ENCODE measurements at places on chromosomes 2 and 18. TPM values are rescaled to one million over a fixed set of nuclear protein-coding genes. Genes with fewer than 3 reads are reported as not detected.

The ADGRF3 gene
- not detected for total RNA-seq

DNA sequence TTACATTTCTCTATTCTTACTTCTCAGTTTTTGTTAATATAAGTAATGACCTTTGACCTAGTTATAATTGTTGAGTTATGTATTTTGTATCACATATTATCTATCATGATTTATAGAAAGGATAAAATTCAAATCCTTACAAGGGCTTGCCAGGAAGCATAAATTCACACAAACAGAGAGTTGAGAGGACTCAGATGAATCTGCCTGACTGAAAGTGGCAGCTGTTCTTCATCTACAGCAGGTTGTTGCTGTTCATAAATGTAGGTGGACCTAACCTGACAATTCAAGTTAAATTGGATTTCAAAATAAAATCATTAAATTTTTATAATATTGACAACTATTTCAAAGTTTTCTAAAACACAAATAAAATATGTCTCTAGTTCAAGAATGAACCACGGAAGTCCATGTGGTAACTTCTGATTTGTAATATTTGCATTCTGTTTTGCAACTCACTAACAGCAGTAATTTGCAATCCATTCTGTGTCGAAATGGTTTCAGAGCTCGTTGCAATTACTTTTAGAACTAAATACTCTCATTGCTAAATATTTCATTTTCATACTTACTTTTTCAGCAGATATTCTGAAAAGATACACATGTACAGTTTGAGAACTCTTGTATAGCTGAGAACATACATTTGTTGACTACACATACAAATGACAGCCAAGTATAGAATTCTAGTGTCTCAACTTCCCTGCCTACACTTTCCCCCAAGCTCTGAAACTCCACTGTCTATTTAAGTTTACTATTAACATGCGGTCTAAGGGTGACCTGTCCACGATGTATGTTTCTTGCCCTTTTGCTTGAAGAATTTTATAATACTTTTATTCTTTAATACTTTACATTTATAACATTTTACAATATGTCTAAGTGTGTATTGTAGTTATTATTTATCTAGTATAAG lies 25.7 kb downstream of the SCN7A start:
- DNase-seq: no peak

The SERPINB3 gene
- not detected for total RNA-seq

The MARCHF4 gene
- total RNA-seq: not detected

The FLACC1 gene
- 3.8 TPM for total RNA-seq

DNA sequence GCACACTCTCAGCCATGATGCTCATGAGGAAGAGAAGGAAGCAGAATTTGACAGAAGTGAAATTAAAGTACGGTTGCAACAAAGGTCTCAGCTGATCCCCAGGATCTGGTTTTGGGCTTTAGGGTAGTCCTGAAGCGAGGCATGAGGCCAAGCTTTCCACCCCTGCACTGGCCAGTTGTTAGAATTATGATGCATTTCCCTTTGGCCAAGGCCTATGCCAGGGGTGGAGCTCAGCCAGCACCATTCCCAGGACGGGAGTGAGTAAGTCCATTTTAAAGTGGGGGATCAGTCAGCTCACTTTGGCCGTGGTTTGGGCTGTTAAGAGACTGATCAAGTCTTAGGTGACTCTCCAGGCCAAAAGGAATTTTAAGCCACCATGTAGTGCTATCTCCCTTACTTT lies 314.5 kb upstream of the MMADHC start:
- DNase-seq: no peak

The SOX11 gene
- 0.50 TPM for total RNA-seq

- DNase-seq: no peak
Measured at GRCh38 chr2:181553244-181553643, 96.1 kb downstream of the ITGA4 start.

DNA sequence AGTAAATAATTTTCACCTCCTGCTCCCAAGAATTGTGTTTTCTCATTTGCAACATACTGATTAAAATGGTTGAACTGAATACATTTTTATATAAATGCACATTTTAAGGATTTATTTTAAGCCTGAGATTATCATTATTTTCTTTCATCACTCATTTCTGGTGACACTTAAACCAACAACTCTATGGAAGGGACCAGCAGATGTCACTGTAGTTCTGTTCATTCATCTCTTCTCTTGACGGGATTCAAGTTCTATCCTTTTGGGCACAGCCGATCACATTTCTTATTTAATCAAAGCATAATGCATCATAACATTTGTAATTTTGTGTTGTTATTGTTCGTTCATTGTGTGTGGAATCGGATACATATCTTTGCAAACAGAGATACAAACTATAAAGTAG lies 417.9 kb downstream of the HRH4 start:
- no peak for DNase-seq

The SCN1A gene
- total RNA-seq: under 0.01 TPM

The UGT1A5 gene
- total RNA-seq: not detected
